ENCODE measurements at places on chromosomes 16 and 17.
A peak's percentile ranks its signal among the peaks of the same experiment; 100 is the strongest.

- DNase-seq, result no peak
Observed at GRCh38 chr17:44390250-44390870, 911 bp upstream of the ITGA2B start.

DNA sequence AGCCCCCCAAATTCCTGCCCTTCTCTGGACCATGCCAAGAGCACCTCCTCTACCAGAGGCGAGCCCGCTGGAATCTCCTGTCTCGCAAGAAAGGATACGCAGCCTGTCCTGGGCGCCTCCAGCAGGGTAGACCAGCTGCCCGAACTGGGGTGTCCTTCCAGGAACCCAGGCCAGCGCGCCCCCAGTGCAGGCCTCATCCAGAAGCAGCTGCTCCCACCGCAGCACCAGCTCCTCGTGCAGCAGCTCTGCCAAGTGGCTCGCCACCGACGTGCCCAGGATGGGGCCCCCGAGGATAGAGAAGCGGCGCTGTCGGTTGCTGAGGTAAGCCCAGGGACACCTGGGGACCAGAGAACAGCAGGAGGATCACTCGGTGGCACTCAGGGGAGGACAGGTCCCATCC is 4.8 kb downstream of the TAF1C start:
- DNase-seq, result no peak

- no peak for DNase-seq
Observed at GRCh38 chr17:61349350-61349749, 50.3 kb upstream of the TBX2 start.

- DNase-seq, result no peak
Observed at GRCh38 chr17:78812855-78813254, 27.8 kb downstream of the USP36 start.

DNA sequence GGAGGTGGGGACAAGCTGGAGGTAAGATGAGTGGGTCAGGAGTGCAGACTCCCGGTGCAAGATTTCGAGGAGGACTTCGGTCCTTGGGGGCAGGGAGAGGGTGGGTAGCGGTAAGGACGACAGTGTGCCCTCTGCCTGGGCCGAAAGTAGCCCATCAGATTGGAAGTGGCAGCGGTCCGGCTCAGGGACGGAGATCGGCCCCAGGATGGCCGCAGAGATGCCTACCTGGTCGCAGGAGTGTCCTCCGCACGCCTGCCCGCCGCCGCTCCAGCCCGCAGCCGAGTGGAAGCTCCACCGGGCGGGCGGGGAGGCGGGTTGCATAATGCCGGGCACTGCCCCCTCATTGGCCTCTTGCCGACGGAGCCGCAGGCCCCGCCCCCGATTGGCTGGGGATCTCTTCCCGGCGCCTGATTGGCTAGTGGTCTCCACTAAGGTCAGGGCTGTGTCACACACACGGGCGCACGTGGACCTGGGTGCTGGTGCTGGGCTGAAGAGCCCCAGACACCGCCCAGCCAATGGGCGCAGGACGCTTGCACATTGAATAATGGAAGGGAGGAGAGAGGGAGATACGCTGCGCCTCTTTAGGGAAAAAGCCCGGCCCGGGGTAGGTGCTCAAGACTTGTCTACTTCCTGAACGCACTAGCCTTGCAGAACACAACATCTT is at the start of gene PER1:
Gene PER1, minus strand, starts transcription at position 293 of the 664 bp plus-strand sequence. CDS start 1,698 bp downstream, outside the sequence.
- DNase-seq, result peak; percentile 91

- DNase-seq, result no peak
Observed at GRCh38 chr17:60590070-60590469, 9.9 kb upstream of the PPM1D start.

DNA sequence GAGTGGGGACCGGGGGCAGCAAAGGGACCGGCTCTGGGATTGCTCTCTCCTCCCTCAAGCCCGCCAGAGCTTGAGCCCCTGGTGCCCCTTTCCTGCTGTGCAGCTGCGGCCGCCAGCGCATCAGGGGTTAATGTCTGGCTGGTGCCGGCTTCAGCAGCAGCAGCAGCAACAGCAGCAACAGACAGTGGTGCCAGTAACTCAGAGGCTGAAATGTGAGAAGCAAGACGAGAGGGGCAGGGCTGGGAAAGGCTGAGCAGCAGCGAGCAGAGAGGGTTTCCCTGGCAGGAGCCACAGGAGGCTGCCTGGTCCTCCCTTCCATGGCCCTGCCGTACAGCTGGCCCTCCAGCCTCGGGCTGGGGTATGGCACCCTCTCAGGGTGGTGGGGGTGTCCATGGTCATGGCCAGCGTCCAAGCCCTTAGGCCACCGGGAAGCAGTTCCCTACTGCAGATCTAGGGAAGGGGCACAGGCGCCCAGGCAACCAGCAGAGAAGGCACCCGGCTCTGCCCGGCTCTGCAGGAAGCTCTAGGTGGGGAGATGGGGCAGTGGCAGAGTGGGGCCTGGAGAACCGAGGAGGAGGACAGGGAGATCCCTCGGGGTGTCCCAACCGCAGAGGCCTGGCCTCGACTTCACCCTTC is 21.1 kb upstream of the TFAP4 start:
- DNase-seq, result no peak

- no peak for DNase-seq
Observed at GRCh38 chr17:82215095-82215971, 2.7 kb upstream of the CCDC57 start.

- no peak for DNase-seq
Observed at GRCh38 chr17:30345089-30345433, 11.2 kb upstream of the TMIGD1 start.

- no peak for DNase-seq
Observed at GRCh38 chr16:82454566-82454965, 172.2 kb upstream of the CDH13 start.

- DNase-seq, result no peak
Observed at GRCh38 chr17:10118788-10119130, 79.6 kb downstream of the GAS7 start.

DNA sequence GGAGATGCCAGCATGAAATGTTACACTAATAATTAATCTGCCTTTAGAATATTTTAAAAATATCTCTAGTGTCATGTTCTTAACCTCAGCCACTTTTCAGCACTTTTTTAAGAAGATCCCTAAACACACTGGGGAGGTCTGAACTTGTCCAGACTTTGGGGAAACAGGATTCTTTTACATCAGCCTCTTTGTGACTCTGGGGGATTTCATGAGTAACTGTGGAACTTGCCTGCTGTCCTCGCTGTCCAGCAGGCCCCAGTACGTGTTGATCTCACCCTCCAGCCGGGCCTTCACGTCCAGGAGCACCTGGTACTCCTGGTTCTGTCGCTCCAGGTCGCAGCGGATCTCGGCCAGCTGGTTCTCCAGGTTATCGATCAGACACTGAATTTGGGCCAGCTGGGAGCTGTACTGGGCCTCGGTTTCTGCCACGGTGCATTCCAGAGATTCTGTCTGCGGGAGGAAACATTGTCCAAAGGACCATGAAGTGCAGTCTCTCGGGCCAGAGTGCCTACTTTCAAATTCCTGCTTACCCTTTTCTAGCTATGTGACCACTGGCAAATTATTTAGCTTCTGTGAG is 5.5 kb downstream of the KRT40 start:
- no peak for DNase-seq

DNA sequence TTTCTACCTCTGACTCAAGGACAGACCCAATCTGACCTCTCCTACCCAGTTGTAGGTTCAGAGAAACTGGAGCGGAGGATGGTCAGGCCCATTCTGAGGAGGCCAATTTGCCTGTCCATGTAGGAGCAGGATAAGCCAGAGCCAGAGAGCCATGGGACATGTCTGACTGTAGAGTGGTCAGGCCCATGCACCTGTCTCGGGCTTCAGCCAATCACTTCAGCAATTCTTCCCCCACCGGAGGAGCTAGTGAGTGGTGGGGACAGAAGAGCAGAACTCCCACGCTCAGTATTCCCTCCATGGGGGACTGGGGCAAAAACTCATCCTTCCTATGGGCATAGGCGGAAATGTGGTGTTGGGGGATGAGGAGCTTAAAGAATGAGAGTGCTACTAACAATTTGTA is 14.3 kb downstream of the DCAF7 start:
- DNase-seq, result no peak

GRCh38 chr16:1923299-1924034 is 5.3 kb upstream of the HS3ST6 start:
- peak; percentile 15 for DNase-seq

- DNase-seq, result no peak
Observed at GRCh38 chr17:81868674-81869220, 2.4 kb downstream of the ARHGDIA start.

GRCh38 chr16:30030841-30031413 is at the start of gene TLCD3B:
TSS of gene TLCD3B (minus strand) at chr16:30031271. CDS start at chr16:30030527, 744 bp downstream.
- DNase-seq, result no peak

DNA sequence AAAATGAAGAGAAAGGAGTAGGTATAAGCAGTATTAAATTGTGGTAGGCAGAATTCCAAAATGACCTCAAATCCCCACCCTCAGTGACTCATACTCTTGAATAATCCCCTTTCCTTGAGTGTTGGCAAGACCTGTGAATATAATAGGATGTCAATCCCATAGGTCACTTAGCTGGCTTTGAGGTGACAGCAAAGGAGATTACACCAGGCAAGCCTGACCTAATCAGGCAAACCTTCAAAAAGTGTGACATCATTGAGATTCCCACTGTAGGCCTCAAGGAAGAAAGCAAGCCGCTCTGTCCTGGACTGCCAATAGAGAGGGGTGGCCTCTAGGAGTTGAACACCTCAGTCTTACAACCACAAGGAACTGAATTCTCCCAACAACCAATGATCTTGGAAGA is 535.2 kb downstream of the RBFOX1 start:
- no peak for DNase-seq

- no peak for DNase-seq
Observed at GRCh38 chr16:64182985-64183384, 938.9 kb downstream of the CDH11 start.

GRCh38 chr16:50354629-50355456 is 13.9 kb downstream of the BRD7 start:
- DNase-seq, result no peak

- no peak for DNase-seq
Observed at GRCh38 chr17:51044976-51045375, 75.7 kb downstream of the SPAG9 start.

DNA sequence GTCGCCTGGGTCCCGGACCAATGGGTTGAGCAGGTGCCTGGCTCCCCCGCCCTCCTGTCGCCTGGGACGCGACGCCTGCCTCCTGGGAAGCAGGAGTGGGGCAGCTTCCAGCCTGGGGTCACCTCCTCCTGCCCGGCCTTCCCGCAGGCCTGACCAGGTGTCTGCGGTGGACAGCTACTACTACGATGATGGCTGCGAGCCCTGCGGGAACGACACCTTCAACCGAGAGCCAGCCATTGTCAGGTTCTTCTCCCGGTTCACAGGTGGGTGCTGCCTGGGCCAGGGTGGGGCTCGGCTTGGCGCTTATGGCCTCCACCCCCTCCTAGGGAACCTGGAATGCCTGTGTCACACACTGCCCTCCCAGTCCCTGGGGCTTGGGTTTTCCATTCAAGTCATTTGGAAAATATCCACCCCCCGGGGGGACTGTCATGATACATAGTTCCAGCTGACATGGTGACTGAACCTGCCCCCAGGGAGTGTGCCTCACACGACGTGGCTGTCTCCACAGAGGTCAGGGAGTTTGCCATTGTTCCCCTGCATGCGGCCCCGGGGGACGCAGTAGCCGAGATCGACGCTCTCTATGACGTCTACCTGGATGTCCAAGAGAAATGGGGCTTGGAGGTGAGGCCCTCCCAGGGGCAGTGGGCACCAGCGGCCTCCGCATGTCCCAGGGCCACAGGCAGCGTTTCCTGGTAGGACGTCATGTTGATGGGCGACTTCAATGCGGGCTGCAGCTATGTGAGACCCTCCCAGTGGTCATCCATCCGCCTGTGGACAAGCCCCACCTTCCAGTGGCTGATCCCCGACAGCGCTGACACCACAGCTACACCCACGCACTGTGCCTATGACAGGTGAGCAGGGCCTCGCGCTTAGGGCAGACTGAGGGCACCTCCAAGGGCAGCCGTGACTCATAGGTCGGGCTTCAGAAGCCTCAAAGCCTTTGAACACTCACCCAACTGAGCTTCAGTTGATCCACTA is 2.3 kb downstream of the DNASE1 start:
- DNase-seq, result peak; percentile 32

GRCh38 chr17:56756536-56756935 is 77.2 kb downstream of the C17orf67 start:
- DNase-seq, result no peak

- no peak for DNase-seq
Observed at GRCh38 chr17:60422162-60422665, at the start of gene CHCT1. TSS of gene CHCT1 (plus strand) at chr17:60422489. CDS start at chr17:60422593, 104 bp downstream.

DNA sequence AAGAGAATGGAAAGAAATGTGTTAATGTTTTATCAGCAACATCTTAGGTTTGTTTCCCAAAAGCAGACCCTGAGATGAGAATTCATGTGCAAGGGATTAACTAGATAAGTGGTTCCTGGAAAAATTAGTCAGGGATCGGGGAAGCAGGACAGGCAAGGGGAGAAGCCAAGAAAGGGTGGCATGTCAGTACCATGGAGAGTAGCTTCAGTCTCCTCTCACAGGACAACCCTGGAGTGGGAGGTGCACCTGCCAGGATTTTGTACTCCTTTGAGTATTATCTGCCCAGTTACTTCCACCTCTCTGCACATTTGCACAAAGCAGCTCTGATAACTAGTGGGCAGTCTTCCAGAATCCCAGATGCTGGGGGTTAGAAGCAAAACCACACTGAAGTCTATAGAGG is 117.0 kb downstream of the RGS9 start:
- DNase-seq, result no peak

DNA sequence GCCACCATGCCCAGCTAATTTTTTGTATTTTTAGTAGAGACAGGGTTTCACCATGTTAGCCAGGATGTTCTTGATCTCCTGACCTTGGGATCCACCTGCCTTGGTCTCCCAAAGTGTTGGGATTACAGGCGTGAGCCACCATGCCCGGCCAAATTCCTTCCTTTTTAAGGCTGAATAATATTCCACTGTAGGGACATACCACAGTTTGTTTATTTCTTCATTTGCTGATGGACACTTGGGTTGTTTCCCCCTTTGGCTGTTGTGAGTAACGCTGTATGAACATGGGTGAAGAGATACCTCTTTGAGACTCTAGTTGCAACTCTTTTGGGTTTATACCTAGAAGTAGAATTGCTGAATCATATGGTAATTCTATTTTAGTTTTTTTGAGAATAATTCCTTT is 13.1 kb upstream of the MGAT5B start:
- no peak for DNase-seq

DNA sequence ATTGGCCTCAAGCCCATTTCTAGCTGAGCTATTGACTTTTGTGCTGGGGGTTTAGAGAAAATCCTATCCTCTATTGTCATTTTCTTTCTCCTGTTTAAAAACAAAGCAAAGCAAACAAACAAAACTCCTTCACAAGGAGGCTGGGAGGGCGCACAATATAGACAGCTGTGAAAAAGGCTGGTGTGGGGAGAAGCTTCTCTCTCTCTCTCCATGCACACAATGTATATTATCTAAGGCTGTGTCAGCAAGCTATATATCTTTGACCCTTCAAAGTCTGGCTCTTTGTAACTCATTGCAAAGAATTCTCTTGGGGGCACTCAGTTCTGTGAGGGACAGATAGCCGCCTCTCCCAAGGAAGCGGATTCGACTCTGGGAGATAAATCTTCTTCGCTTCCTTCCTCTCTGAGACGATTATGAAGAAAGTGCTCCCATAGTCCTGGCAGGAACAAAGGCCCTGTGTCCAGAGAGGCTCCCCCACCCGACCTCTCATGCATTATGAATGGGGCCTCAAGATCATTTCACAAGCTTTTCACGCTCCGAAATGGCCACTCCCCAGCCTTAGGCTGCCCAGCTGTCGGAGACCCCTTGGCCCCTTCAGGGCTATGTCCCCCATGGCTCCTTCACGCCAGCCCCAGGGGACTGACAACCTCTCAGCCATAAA is 33.2 kb upstream of the MEAK7 start:
- DNase-seq, result no peak

- no peak for DNase-seq
Observed at GRCh38 chr16:1308036-1308976, 1.1 kb upstream of the UBE2I start.

All from activated naive CD4-positive, alpha-beta T cell treated with Interleukin-2 at 50 U/mL for 16 hours (primary cell).